ENCODE measurements at places on chromosomes 12 and 14. TPM values are rescaled to one million over a fixed set of nuclear protein-coding genes. Genes with fewer than 3 reads are reported as not detected.

Gene SOCS4
- total RNA-seq = 15.7 TPM

GRCh38 chr12:15662303-15662980 is 126.7 kb downstream of the EPS8 start:
- DNase-seq = no peak

Gene TMEM229B
- total RNA-seq = 62.3 TPM

GRCh38 chr14:40402957-40403356 is 970.7 kb upstream of the FBXO33 start:
- DNase-seq = no peak

- no peak for DNase-seq
These were observed 59.6 kb upstream of the FERMT2 start for GRCh38 chr14:53010193-53011040.

All from SK-MEL-5 (cell line).